ENCODE measurements at places on chromosomes 6 and 20. TPM values are rescaled to one million over a fixed set of nuclear protein-coding genes. Genes with fewer than 3 reads are reported as not detected.

- no peaks in the 10 kb centered on the region for H3K27me3 ChIP-seq
- no peak overlapping the region for H3K27ac ChIP-seq
- no peak for DNase-seq
- no peak overlapping the region for H3K4me3 ChIP-seq
- H3K36me3 ChIP-seq: no peaks in the 10 kb centered on the region
Measured at GRCh38 chr20:22496817-22497216, 87.6 kb downstream of the FOXA2 start.

The AGPAT4 gene
- total RNA-seq: 8.0 TPM

DNA sequence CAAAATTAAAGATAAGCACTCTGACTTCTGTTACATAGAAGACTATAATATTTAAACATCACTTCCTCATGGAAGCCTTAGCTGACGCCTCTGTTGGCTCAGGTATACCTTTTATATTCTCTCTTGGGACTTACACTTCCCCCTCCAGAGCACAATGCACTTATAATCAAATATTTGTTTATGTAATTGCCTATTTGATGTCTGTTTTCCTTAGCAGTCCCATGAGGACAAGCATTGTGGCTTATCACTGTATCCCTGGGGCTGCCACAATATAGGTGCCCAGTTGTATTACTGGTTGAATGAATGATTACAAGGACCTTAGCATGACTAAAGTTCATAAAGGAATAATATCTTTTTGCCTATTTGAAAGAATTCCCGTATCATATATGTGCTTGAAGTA lies 186.7 kb upstream of the VGLL2 start:
- no peaks in the 10 kb centered on the region for H3K27me3 ChIP-seq
- no peak overlapping the region for H3K4me3 ChIP-seq
- H3K27ac ChIP-seq: no peak overlapping the region
- no peaks in the 10 kb centered on the region for H3K4me1 ChIP-seq
- H3K36me3 ChIP-seq: no peaks in the 10 kb centered on the region
- DNase-seq: no peak

DNA sequence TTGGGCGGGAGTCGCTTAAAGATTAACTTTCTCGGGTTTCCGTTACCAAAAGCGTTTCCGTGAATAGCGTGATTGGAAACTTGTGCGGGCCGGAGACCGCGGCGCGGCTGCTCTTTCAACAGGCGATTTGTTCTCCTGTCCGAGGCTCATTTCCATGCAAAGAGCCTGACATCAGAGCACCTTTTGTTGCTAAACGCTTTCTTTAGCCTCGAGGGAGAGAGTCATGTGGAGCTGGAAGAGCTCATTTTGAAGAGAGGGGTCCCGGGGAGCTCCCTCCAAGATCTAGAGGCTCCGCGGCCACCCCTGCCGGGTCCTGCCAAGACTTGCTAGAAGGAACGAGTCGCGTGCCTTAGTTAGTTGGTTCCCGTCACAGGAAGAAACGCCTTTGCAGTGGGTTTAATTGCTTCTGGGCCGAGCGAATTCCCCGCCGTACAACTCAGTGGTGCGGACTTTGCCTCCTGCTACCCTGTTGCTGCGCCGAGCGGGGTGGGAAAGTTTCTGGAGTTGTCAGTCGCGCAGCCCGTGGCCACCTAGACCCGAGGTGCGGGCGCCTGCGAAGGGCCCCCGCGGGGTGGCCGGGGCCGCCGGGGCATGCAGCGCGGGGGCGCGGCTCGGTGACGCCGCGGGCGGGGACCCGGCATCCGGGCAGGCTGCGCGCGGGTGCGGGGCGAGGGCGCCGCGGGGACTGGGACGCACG lies at the start of gene SASH1:
SASH1 (plus strand) TSS at position 489 of the 697 bp plus-strand sequence. CDS start 230 bp downstream, outside the sequence.
- H3K27me3 ChIP-seq: peaks cover 46% of the 10 kb centered on the region
- DNase-seq: peak; percentile 49
- H3K4me1 ChIP-seq: peaks cover 7% of the 10 kb centered on the region
- peak within 1 kb of the TSS; percentile 48 for H3K27ac ChIP-seq
- no peaks in the 10 kb centered on the region for H3K36me3 ChIP-seq

DNA sequence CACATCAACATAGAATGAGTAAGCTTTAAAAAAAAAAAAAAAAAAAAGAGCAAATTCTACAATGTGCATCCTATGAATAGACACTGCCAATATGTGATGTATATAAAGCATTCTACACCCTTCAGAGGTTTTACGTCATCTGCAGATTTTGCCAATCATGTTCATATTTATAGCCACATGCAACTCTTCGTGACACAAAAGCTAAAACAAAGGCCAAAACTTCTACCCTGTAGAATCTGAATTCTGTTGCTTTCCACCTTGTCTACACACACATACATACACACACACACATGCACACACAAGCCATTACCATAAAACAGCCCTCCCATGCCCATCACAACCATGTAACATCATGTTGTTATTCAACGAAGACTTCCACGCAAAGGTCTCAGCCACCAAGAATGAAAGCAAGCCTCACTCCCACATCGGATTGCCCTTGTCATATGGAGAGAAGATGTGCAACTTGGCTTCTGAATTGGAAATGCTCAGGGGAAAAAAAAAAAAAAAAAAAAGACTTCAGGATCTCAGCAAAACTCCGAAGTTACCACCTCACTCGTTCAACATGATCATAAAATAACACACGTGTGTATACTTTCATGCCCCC lies 479.4 kb upstream of the JARID2 start:
- H3K4me1 ChIP-seq: peaks cover 21% of the 10 kb centered on the region
- no peaks in the 10 kb centered on the region for H3K36me3 ChIP-seq
- no peaks in the 10 kb centered on the region for H3K27me3 ChIP-seq
- no peak overlapping the region for H3K27ac ChIP-seq

DNA sequence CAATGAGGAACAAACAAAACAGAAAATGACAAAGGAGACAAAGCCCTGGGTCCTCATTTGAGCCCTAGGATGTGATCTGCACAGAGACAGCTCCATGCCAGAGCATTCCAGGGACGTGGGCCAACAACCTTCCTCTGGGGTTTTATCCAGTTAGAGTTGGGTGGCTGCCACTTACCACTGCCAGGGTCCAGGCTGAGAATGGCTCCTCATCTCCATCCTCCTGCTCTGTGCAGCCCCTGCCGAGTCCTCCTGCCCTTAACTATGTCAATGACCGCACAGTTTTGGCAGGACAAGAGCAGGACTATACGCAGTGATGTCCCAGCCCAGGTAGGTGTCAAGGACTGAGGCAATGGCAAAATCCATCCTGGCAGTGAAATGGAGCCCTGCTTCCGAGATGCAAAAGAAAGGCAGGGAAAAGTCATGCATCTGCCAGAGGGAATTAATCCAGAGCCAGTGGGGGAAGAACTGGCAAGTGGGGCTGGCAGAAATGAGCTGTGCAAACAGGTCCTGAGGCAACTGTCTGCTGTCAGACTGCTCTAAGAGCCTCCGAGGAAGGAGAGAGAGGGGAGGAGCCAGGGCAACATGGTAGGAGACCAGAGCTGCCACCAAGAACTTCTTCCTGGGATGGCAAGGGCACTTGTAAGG lies 449.4 kb downstream of the PTPRT start:
- H3K4me1 ChIP-seq: no peaks in the 10 kb centered on the region
- no peak for DNase-seq
- no peaks in the 10 kb centered on the region for H3K27me3 ChIP-seq
- no peak overlapping the region for H3K4me3 ChIP-seq
- no peaks in the 10 kb centered on the region for H3K36me3 ChIP-seq
- no peak overlapping the region for H3K27ac ChIP-seq

Data from activated T-cell treated with anti-CD3 and anti-CD28 coated beads, Interleukin-2, amount 50 U/mL, for 72 hours (primary cell).